M059J (cell line): ENCODE measurements at places on chromosomes 16 and 17. TPM values are rescaled to one million over a fixed set of nuclear protein-coding genes. Genes with fewer than 3 reads are reported as not detected.

The BCAR1 gene
- total RNA-seq = 47.3 and 80.5 TPM in 2 replicates

The HSBP1 gene
- total RNA-seq = 85.5 and 151 TPM in 2 replicates

The SP6 gene
- total RNA-seq = 0.79 and 1.5 TPM in 2 replicates

The PCGF2 gene
- total RNA-seq = 3.2 and 5.0 TPM in 2 replicates

The RNU2-1 gene
- not detected in 2 replicates for total RNA-seq

GRCh38 chr17:17078832-17079231 is 36.6 kb downstream of the MPRIP start:
- no peak for DNase-seq

DNA sequence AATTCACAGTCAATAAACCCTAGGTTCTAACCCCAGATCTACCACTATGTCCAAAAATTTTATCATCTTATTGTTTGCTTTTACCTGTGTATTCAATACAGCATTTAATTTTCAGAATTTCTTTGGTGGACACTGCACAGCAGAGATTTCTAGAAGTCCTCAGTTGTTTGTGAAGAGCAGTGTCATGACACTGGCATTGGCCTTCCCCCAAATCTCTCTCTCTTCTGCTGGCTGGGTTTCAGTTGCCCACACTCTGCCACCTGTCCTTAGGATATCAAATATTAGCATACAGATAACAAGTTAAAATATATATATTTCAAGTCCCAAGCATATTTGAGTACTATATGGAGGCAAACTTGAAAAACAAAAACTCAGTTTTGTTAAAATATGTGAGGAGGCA is 2.0 kb upstream of the THUMPD1 start:
- DNase-seq = no peak

- DNase-seq = no peak
These were observed 677 bp upstream of the RANGRF start for GRCh38 chr17:8287651-8288335.

GRCh38 chr16:72198021-72198711 is 26.2 kb upstream of the PMFBP1 start:
- peak; percentile 68 for DNase-seq

DNA sequence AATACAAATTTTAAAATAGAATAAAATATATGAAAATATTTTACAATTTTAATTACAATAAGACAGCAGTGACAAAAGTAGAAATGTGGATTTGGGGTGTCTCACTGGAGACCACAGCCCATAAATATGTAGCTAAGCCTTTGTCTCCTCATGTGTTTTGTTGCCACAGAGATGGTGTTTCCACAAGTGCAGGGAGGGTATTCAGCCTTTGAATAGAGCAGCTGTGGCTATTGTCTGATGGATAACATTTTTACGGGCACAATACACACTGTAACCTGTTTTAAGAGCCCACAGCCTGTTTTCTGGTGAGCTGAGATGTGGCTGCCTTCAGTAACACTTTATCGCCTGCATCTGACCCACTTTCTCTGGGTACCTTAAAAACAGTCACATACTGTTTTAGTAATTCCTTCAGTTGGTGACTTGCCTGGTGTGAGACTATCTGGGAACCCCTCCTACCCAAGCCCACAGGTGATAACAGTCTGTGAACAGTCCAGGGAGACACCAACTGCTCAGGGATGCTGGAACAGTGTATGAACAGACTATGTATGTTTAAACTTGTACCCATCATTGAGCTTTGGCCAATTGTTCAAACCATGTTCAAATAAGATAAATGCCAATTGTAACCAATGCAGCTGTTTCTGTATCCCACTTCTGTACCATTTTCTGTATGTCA is 7.8 kb upstream of the AHSP start:
- DNase-seq = no peak

DNA sequence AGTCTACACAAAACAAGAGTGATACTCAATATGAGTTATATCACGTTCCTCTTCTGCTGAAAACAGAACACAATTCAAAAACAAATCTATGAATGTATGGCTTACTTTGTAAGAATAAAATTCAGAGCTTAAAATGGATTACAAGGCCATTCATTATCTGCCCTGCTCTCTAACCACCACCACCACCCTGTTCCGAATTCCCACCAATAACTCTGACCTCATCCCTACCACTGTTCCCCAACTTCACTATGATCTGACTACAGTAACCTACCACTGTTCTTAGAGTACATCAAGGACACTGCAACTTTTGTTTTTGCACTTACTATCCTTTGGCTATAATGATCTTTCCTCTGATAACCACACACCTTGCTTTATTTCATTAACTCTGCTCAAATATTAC is 21.3 kb downstream of the FBXL20 start:
- DNase-seq = no peak

GRCh38 chr17:51124640-51125503 is 4.2 kb upstream of the SPAG9 start:
- no peak for DNase-seq

GRCh38 chr17:50146230-50146926 is 4.1 kb downstream of the PPP1R9B start:
- no peak for DNase-seq

- DNase-seq = peak; percentile 52
These were observed 196.4 kb downstream of the CCDC182 start for GRCh38 chr17:57548421-57549410.
